Activated CD8-positive, alpha-beta memory T cell treated with anti-CD3 and anti-CD28 coated beads, Interleukin-2, amount 50 U/mL, for 4 hours (primary cell): ENCODE measurements at places on chromosomes 5 and 9.

GRCh38 chr5:52838326-52839015 lies 50.8 kb downstream of the ITGA1 start:
- DNase-seq = no peak

GRCh38 chr5:136123236-136123768 lies 9.3 kb upstream of the SMAD5 start:
- DNase-seq = no peak

DNA sequence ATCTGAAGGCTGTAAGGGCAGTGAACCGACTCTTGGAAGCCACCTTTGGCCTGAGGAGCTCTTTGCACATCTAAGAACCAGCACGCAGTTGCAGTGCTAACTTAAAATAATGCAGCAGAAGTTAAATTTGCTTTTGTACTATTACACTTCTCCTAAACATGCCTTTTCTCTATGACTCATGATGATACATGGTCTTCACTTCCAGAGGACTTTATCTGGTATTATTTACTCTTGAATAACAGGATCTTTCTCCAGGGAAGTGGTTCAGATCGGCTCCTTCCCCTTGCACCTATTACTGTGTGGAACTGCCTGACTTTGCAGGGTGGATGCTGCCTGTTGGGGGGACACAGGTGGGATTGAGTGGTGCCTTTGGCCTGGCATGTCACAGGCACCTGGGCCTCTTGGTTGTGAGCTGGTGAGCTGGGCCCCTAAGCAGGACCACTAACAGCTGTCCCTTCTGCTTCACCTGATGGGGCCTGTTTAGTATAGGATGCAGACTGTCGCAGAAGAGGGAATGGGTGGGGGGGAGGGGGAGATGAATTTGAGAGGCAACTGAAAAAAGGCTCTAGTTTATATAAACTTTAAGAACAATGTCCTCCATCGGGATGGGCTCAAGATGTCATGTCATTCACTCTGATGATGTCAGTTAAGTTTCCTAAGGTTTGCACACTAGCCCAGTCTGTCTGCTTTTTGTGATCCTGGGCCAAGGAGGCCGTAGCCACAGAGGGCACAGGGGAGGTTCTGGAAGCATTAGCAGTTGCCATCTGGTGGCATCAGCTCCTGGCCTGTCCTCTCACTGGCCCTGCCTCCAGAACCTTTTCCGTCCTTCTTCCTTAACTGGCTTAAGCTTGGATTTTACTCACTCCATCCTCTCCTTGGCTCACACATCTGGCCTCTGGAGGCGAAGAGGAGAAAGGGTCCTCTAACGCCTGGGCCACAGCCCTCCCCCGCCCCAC lies 33.9 kb upstream of the GABBR2 start:
- no peak for DNase-seq

GRCh38 chr5:172816925-172817562 lies 17.0 kb upstream of the ERGIC1 start:
- DNase-seq = no peak

- peak; percentile 52 for DNase-seq
These were observed 1.2 kb downstream of the SSBP2 start for GRCh38 chr5:81749561-81750307.

DNA sequence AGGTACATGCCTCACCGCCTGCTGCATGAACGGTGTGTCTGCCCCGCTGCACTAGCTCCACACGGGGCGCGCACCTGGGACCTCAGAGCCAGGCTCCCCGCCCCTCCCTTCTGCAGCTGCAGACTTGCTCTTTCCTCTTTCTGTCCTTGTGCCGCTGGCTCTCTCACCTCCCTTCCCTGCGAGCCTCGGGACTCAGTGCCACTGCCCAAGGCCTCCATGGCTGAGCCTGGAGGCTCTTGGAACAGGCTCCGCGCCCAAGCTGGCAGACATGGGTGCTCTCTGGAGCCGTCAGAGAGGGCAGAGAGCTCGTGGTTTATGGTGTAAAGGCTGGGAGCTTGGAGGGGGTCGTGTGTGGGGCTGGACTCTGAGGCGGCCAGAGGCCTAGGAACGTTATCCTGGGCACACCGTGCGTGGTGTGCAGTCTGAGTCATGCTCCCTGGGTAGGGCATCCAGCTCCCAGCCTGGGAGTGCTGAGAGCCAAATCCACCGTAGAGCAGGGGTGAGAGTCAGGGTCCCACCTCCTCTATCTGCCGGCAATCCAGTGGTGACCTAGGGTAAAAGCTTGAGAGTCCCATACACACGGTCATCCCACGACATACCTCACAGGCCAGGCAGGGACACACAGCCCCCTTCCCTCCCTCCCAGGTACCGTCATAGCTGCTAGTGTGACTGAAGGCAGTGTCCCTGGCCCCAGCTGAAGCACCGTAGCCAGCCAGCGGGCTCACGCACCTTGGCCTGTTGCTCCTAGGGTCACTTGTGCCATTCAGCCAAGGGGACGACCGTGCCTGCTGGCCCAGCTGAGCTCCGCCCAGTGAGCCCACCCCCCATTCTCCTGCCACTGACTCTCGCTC lies 22.4 kb downstream of the GOLGA2 start:
- no peak for DNase-seq

- DNase-seq = no peak
These were observed 378 bp downstream of the GPR151 start for GRCh38 chr5:146515473-146516150.

DNA sequence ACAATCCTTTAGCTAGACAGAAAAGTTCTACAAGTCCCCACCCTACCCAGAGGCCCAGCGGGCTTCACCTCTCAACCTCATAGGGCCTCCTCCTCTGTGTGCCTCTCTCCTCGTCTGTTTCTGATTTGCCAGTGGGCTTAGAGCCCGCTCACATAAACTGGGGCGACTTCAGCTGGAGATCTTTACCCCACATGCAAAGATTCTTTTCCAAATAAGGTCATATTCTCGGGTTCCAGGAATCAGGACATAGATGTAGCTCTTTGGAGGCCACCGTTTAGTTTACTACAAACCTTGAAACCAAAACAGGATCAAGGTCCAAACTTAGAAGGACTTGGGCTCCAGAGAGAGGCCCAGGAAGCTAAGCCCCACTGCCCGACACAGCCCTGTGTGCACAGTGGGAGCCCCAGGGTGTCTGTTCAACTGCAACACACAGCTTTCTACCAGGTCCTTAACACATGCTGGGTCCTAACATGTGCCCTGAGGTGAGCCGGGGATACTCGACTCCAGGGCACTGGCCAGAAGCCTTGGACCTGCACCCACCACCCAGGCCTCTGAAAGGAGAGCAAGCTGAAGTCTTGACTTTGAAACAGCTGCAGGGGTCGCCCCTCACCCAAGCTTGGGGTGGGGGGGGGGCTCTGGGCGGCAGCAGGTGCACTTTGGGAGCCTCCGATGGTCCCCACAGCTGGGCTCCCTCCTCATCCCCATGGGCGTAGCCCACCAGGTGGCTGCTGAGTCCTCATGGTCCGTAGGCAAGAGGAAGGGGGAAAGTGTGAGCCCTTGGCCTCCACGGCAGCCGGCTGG lies 26.8 kb upstream of the SLC12A7 start:
- no peak for DNase-seq

DNA sequence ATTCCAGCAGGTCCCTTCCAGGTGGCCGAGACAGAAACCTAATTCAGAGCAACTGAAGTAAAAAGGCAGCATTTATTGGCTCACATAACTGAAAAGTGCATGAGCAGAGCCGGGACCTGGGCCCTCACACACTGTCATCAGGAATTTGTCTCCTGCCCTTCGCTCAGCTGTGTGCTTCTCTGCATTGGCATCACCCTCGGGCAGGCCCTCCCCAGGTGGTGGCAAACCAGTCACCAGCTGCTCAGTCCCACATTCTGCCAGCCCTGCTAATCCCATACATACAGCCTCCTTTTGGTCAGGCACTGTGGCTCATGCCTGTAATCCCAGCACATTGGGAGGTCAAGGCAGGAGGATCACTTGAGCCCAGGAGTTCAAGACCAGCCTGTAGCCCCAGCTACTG lies 11.5 kb upstream of the CPLX2 start:
- DNase-seq = no peak

GRCh38 chr9:120626512-120626911 lies 46.5 kb upstream of the CDK5RAP2 start:
- DNase-seq = no peak

DNA sequence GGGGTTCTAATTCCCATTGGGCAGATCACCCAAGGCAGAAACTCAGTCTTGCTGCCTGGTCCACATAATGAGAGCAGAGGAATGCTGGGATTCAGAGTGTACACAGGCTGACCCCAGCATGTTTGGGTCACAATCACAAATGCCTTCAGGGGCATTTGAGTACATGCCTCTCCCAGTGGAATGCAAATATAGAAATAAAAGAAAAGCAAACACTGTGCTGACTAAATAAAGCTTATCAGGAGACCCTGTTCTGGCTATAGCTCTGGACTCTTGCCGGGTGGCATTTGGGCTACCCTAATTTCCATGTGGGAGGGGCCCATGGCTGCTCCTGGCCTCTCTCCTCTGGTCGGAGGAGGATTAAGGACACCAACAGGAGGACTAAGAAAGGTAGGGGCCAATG lies 121.4 kb downstream of the DOCK8 start:
- no peak for DNase-seq

- DNase-seq = no peak
These were observed 225.8 kb downstream of the MEF2C start for GRCh38 chr5:88657136-88657535.

DNA sequence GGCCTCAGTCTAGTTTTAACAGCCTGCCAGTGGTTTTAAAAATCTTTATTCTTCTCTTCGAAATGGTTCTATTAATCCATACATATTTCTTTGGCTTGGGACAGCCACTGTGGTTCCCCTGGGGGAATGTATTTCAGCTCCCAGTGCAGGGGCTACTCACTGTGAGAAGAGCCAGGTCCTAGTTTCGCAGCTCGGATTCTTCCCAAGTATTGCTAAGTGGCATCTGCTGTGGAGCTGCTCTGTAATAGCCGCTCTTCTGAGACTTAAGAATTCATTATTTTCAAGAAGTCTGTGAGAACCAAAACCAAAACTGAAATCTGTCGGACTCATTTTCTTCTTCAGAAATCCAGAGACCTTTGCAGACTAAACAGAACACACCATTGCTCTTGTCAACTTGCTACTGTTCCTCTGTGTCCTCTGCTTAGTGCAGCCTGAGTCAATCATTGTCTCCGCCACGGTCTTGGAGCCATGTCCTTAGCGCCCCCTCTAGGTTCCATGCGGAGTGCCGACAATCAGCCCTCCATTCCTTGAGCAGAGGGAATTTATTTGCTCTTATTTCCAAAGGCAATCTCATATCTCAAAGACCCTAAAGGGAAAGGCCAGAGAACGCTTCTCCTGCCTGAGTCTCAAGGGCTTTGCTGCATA lies 478.2 kb downstream of the SPATA31D1 start:
- no peak for DNase-seq

- DNase-seq = peak; percentile 68
These were observed 9.7 kb downstream of the TIGD6 start for GRCh38 chr5:149990518-149991376.

DNA sequence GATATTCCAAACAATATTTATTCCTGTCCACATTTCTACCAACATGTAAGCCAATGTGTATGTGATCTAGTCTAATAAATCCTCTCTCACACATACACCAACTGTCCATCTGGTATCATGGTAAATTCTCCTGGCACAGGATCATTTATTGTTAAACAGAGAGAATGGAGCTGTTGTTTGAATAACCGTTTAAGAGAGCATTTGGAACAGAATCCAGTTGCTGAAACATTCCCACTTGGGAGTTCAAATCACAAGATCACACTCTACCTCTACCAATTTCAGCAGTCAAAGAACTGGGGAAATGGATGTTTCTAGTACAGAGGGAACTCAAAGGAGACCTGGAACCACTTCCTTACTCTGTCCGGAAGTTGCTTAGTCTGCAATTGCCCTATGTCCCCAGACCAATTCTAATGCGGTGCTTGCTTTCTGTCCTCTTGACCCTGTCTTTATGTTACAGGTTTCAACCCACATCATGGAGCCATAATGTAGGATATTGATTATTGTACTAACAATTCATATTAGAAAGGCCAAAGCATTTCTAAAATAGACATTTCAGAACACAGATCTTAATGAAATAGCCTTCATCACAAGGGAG lies 488.4 kb downstream of the SEMA5A start:
- no peak for DNase-seq

- DNase-seq = no peak
These were observed 174.0 kb upstream of the ZNF618 start for GRCh38 chr9:113701774-113702755.

- DNase-seq = no peak
These were observed 206.8 kb upstream of the ATP10B start for GRCh38 chr5:161058781-161059180.

DNA sequence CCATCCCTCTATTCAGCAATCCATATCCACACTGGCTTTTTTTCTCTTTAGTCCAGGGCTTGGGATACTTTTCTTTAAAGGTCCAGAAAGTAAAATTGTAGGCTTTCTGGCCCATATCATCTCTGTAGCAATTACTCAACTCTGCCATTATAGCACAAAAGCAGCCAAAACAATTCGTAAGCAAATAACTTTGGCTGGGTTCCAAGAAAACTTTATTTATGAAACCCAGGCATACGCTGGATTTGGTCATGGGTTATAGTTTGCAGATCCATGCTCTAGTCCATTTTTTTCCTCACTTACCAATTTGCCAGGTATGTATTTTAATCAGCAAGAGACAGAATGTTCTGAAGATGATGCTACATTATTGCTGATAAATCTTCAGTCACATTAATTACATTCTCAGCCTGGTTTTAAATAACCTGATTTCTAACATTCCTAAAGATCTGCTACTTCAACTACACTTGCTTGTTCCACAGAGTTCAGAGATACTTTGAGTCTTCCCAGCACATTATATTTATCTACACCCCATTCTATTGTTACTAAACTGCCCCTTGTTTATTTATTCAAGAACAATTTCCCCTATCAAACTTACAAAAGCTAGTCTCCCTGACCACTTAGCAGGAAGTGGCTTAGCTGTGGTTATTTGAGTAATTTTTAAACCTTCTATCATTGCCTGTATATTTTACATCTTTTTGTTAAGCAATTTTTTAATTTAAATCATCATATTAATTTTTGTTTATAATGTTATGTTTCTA lies 161.0 kb downstream of the ISL1 start:
- no peak for DNase-seq

DNA sequence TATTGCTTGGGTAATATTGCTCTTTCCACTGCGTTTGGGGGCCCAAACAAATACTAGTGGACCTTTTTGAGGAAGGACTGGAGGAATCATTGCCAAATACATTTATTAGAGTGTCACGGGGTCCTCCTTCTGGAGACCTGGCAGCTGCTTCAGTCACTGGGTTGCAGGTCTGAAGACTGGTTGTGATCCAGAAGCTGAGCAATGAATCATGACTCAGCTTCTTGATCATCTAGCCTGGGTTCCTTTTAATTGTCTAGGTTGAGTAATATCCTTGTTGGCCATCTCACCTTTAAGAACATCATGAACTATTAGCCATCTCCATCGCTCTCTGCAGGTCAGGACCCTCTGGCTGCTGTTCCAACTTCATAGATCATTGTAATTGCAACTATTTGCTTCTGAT lies 15.4 kb upstream of the UBAP1 start:
- DNase-seq = no peak

DNA sequence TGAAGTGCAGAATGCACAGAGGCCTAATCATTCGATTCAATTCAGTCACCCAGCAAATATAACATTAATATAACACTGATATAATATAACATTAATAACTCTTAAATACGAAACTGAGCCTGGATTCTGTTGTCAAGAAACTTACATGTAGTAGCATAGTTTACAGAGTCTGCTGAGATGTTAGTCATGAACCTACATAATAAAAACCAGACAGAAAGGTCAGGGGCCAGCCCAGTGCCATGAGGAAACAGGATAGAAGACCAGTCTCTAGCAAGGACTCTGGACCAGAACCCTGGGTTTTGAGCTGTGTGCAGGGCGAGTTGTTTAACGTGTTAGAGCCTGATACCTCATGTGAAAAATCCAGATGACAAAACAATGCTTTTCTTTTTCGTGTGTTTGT lies 234.7 kb downstream of the NR2F1-AS1 start:
- DNase-seq = no peak
